Lower lobe of right lung (tissue), 2 donors: ENCODE measurements at places on chromosomes 1 and 21. TPM values are rescaled to one million over a fixed set of nuclear protein-coding genes. Genes with fewer than 3 reads are reported as not detected.

C4BPA gene
- total RNA-seq = 65.2 TPM

SLAMF9 gene
- total RNA-seq = not detected

STIL gene
- total RNA-seq = 1.6 TPM

RNF207 gene
- total RNA-seq = 14.0 TPM
